Stimulated activated naive CD8-positive, alpha-beta T cell treated with anti-CD3 and anti-CD28 coated beads, Interleukin-15, amount 100 ng/mL, for 72 hours (primary cell): ENCODE measurements at places on chromosomes 7 and 10.

- no peak for DNase-seq
Observed at GRCh38 chr10:13106387-13107045, 6.6 kb downstream of the OPTN start.

GRCh38 chr7:84923348-84923747 lies 263.5 kb downstream of the SEMA3D start:
- no peak for DNase-seq

DNA sequence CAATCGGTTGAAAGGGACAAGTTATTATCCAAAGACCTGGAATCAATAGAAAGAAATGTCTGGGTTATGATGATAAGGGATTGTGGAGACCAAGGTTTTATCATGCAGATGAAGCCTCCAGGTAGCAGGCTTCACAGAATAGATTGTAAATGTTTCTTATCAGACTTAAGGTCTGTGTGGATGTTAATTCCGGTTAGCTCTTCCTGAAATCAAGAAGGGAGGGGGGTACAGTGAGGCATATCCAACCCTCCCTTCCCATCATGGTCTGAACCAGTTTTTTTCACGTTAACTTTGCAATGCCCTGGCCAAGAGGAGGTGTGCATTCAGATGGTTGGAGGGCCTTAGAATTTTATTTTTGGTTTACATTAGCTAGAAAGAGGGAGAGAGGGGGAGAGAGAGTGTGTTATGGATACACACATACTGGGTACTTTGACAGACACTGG lies 9.8 kb upstream of the LRRC61 start:
- DNase-seq, result no peak

DNA sequence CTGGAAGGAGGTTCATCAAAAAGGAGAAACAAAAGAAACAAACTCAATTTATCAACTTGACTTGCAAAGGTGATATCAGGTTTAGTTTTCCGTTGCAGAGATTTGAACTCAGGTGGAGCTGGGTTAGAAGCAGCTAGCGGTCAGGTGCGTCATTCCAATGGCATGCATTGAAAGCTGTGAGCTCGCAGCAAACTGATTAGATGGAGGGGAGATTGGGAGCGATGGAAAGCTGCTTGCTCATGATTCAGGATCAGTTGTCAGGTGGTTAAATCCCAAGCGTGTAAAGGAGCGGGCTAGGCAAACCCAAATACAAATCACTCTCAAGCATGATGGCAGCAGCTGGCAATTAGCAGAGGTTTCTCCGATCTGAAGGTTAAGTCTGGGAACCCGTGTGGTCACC lies 49.3 kb upstream of the AFAP1L2 start:
- DNase-seq, result no peak

- no peak for DNase-seq
Observed at GRCh38 chr10:91891125-91892001, 17.9 kb downstream of the FGFBP3 start.

- DNase-seq, result no peak
Observed at GRCh38 chr10:75994357-75995040, 563.1 kb downstream of the LRMDA start.

DNA sequence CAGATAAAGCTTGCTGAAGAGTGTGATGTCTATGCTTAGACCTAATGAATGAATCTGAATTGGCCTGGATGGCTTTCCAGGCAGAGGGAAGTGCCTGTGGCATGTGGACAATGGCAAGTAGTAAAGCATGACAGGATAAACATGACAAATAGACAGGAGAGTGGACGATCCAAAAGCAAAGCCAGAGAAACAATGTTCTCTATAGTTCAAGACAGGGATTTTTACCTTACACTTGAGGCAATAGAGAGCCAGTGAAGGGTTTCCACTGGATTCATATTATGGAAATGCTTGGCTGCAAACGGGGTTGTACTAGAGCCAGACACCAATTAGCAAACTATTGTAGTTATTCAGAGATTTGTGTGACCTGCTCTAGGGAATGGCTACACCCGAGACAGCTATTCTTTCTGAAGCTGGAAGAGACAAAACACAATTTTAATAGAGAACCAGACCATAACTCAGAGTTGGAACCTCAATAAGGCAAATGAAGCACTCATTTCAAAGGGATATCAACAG lies 2.3 kb downstream of the AGMO start:
- DNase-seq, result no peak

DNA sequence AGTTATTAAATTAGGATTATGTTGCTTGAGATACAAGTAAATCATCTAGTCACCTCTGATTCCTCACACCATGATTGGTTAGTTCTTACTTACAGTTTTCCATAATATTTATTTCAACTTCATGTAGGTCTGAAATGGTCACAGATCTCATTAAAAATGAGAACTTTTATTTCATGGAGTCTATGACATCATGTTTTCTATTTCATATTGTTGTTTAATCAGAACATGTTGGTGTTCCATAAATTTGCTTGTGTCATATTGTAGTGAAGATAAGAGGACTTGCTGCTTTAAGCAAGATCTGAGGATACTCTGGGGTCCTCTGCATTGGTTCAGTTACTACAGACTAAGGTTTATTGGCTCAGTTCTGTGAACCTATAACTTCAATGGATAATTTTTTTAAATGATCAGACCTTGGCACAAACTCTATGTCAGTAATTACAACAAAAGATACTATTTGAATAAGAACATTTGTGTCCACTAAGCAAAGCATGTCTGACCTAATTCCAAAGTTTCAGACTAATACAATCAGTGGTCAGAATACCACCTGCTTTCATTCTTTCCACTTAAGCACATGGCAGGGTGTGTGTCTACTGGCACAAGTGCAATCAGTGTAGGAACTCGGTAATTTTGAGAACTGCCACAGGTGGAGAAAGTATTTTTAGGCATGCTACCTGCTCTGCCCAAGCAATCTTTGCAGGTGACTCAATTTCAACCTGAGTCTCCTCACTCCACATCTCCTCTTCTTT lies 68.5 kb downstream of the CCDC71L start:
- DNase-seq, result no peak

- DNase-seq, result no peak
Observed at GRCh38 chr10:31607481-31607880, 288.5 kb downstream of the ZEB1 start.

DNA sequence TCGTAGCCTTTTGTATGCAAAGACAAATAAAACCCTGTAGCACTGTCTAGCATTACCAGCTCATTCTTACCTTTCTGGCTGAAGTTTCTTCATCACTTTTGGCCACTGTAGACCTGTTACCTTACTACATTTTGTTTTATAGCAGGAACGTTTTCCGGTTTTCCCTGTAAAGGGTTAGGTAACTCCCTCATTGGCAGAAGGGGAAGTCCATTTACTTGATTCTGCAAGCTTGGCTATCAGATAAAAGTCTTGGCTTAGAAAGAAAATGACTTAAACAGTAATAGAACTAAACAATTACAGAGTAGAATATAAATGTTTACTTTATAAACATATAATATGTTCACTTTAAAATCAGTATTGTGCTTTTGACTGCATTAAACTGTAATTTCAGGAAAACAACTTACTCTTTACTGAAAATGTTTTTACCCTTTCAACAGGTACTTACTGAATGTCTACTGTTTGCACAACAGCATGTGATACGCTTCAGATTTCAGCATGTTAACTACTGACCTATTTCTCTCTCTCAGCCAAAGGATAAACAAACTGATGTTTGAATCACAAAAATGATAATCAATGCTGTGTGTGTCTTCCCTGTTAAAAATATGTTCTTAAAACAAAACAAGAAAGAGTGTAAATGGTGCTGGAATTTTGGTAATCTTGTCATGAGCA lies 67.1 kb downstream of the OTUD1 start:
- no peak for DNase-seq

GRCh38 chr7:38142736-38143135 lies 35.3 kb upstream of the STARD3NL start:
- DNase-seq, result no peak

DNA sequence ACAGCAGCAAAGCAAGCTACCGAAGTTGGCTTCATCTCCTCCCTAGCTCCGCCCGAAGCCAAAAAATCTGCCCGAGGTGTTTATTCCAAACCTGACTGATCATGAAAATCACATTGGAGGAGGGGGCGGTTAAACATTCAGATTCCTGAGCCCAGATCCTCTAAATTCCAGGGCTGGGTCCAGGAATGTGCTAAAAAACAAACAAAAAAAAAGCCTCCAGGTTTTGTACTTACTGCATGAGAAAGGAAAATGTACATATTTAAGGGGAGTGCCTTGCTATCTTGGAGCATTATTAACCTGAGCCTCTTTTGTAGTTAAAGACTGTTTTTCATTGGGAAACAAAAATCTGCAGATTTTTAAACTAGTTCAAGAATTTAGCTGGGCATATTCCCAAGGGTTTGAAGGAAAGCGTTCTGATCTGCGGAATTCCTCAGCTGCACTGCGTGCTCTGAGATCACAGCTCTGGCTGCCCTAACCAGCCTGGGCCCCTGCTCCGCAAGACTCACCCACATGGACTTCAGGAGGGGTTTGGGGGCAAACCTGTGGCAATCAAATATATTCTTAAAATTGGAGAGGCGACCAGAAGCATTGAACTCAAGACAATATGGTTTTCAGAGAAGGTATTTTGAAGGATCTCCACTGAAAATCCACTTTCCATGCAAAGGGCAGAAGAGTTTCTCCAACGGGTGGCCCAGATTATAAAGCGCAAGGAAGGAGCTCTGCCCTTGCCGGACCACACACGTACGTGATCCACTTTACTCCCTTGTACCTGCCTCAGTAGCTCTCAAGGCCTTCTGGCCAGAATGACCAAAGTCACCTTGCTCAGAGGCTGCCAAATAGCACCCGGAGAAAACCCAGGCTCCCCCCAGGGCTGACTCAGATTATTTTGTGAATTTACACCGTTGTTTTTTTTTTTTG lies 10.0 kb upstream of the TNS3 start:
- DNase-seq, result no peak

DNA sequence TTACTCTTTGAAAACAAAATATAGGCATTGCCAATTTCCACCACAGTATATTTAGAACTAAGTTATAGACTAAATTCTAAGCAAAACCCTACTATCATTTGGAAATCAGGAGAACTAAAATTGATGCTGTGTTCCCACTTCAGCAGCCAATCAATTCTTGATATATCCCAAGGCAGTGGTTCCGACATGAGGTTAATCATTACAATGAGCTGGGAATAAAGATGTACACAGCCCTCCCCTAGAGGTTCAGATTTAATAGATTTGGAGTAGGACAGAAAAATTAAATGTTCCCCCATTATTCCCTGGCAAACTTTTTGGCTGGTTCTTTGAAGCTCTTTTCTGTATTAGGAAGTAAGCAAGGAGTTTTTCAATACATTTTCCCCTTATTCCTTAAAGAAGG lies 15.1 kb downstream of the ZNF800 start:
- DNase-seq, result no peak

GRCh38 chr10:52463826-52464225 lies 149.7 kb downstream of the DKK1 start:
- DNase-seq, result no peak

DNA sequence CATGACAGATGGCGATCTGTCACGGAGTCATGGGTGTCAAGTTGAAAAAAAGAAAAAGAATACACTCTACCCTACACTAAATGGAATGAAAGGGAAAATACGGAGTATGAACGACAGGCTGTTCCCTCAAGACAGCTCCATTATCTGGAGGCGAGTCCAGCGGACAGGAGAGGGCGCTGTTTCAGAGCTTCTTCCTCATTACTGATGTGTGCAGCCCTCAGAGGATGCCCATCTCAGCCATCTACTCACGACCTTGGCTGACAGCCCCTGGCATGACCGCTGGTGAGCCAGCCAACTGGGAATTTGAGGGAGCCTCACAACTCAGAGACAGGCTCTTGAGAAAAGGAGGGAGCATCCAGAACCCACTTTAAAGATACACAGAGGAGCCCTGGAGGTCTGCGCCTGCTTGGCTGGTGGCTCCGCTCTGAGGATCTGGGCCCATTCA lies 49.6 kb upstream of the SMNDC1 start:
- peak; percentile 72 for DNase-seq

GRCh38 chr10:30751678-30752331 lies 122.3 kb upstream of the LYZL2 start:
- peak; percentile 66 for DNase-seq

GRCh38 chr7:919114-919442 lies 35.4 kb downstream of the ADAP1 start:
- DNase-seq, result no peak

DNA sequence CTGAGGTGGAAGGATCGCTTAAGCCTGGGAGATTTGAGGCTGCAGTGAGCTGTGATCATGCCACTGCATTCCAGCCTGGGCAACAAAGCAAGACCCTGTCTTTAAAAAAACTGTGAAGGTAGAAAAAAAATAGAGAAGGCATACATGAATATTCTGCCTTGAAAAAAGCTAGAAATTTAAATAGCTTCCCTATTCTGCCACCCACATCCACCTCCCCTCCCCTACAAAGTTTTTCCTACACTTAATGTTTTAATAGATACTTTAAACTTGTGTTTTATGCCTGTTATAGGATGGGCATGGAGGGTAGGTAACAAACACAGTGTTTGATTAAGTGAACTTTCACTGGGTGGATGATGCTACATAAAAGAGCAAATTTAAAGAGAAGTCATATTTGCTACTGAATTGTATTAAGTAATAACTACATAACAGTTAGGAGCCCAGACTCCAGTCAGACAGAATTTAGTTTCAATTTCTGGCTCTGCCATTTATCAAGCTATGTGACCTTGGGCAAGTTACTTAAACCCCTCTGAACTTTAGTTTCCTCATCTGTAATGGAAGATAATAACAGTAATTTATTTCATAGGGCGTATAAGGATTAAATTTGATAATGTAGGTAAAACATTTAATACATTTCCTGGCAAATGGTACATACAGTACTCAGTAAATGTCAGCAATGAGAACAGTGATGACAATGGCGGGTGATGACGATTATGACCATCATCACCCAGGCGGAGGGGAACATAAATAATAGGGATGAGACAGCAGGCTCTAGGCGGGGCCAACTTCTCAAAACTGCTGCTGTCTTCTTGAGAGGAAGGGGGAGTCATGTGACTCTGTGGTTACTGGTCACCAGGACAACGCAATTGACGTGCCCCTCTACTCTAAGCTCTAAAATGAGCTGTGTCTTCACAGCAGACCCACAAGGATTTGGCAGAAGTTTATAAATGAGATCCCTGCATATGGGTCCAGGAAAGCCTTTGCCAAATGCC lies 15.8 kb downstream of the DNMBP start:
- peak; percentile 57 for DNase-seq

- no peak for DNase-seq
Observed at GRCh38 chr10:12902851-12903358, 98.6 kb downstream of the CCDC3 start.

- no peak for DNase-seq
Observed at GRCh38 chr10:101580486-101581399, 7.3 kb downstream of the POLL start.
